ENCODE measurements at places on chromosomes 4 and X.

DNA sequence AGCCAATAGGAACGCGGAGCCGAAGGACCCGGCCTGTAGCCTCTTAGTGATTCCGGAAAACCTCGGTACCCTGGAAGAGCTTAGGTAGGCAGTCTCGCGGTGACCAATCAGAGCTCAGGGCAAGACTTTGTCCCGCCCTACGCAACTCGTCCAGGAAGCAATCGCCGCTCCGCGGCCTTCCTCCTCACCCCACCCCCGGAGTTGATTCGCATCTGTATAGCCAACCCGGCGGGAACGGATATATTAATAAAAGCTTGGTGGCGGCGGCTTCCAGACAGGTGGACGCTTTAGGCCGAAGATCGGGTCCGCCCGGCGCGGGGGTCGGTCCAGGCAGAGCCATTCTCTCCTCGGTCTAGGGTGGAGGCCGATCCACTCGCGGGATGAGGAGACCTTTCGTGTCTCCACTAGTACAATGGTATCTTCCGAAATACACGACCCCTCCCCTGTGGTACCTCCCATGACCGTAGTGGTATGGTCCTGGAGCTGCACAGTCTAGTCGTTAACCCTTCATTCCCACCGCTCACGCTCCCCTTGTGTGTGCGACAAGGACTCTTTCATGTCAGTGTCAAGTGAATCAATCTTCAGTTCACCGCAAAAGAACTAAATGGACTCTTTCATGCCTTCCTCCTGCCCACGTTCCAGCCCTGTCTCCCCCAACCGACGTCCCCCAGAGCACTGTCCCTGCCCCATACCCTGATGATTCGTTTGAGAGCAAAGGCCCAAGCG is 24.2 kb upstream of the GLOD5 start:
- DNase-seq: peak; percentile 78

DNA sequence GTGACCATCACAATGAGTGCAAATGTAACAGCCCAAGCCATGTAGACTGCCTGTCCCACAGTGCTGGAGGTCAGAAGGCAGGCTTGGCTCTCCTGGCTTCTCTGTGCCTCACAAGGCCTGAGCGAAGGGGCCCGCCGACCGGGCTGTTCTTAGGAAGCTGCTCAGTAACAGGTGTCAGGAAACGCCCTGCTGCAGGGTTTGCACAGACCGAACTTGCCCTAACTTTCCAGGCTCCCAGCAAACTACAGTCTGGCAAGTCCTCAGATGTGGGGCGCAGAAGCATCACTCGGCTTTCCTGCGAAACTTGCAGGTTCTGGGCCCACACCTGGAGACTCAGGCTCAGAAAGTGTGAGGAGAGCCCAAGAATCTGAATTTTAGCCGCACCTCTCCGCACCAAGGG is 87.6 kb downstream of the CRMP1 start:
- no peak for DNase-seq

DNA sequence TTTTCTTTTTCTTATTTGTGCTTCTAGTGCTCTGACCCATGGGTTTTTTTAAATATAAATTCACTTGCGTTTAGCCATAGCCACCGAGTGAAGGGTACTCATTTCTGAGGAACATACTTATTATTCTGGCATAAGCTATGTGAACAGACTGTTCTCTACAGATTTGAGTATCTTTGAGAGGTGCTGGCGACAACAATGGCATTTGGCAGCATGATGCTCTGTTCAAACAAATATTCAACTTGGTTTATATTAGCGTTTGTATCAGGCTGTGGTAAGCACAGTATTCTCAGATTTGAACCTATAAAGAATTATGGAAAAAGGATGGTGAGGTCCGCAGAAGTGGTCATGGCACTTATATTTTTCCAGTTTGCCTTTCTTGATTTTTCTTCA is 108.7 kb upstream of the LIMCH1 start:
- no peak for DNase-seq

DNA sequence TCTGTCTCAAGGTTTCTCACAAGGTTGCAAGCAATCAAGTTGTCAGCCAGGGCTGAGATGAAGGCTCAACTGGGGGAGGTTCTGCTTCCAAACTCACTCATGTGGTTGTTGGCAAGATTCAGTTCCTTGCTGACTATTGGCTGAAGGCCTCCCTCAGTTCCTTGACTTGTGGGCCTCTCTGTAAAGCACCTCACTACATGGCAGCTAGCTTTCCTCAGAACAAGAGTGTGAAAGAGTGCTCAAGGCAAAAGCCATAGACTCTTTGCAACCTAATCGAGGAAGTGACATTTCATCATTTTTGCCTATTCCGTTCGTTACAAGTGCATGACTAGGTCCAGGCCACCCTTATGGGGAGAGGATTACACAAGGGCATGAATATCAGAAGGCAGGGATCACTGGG is 52.0 kb downstream of the CXorf58 start:
- DNase-seq: no peak

DNA sequence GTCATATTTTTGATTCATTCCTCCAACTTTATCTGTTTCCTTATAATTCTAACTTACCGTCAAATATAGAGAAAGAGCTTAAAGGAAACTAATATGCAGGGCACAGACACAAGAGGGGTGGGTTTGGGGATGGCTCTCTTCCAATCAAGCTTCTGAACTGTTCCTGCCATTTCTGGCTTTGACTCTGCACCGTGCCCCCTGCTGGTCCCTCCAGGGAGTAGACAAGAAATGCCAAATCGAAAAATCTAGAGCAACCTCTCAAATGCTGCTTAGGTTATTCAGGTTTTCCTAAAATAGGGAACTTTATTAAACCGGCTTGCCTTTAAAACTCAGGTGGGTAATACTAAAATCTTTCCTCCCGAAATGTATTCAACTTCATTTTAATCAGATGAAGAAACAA is 39.8 kb upstream of the VCX3A start:
- DNase-seq: no peak

- no peak for DNase-seq
Measured at GRCh38 chrX:39309721-39310152, 508.5 kb downstream of the MID1IP1 start.

GRCh38 chr4:55765070-55765469 is 54.5 kb upstream of the EXOC1L start:
- no peak for DNase-seq

- DNase-seq: no peak
Measured at GRCh38 chrX:9149501-9150245, 115.7 kb upstream of the FAM9B start.

DNA sequence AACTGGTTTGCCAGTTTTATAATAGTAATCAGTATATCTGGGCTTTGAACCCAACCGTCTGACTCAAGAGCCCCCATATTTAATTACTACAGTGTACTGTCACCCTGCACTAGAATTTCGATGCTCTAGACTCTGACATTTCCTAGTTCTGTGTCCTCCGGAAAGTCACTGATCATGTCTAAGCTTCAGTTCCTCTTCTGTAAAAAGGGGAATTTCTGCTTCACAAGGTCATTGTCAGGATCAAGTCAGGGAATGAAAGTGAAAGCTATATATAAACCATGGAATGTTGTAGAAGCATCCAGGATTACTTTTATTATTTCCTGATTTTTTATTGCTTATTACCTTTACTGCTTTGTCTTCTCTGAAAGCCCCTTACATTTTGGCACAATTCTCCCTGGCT is 4.0 kb upstream of the KCNIP4 start:
- no peak for DNase-seq

DNA sequence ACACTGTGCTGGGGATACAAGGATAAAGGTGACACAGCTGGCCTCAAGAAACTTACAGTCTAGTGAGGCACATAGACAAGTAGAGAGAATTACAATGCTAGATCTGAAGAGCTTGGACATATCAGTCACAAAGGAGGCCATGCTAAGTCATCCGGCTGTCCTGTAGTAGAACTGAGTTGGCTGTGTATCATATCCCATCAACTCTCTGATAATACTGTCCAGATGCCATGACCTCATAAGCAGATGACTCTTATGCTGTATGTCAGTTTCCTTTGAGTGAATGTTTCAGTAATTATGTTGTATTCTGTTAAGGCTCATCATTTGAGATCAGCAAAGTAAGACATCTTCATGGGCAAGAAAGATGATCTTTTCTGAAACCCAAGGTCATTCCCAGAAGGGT is 442.9 kb downstream of the MID1IP1 start:
- no peak for DNase-seq

- no peak for DNase-seq
Measured at GRCh38 chr4:24915121-24915922, 2.5 kb upstream of the CCDC149 start.

GRCh38 chr4:23590431-23590830 is 299.4 kb downstream of the PPARGC1A start:
- DNase-seq: no peak

DNA sequence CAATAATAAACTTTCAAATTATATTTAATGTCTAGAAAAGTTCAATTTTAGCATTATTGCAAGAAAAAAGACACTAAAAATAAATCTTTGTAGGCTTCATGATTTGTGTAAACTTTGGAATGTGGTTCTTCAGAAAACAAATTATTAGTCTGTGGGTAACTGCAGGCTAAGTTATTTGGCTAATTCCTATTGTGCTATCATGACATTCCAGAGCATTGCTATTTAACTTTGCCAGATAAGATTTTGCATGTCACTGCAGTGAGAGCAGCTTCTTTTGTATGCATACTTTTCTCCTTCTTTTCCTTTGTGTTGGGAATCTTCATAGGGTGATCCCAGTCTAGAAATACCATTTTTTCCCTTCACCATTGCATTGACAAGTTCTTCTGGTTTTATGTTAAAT is 130.0 kb downstream of the AWAT2 start:
- no peak for DNase-seq

- no peak for DNase-seq
Measured at GRCh38 chr4:11650801-11651596, 222.3 kb upstream of the HS3ST1 start.

- no peak for DNase-seq
Measured at GRCh38 chrX:118346258-118347094, 570 bp downstream of the WDR44 start.

GRCh38 chr4:171896426-171896825 is 83.2 kb downstream of the GALNTL6 start:
- DNase-seq: no peak

- DNase-seq: no peak
Measured at GRCh38 chr4:85028910-85029309, 62.4 kb upstream of the WDFY3 start.

- DNase-seq: no peak
Measured at GRCh38 chr4:140047017-140047640, 106.9 kb downstream of the MAML3 start.

GRCh38 chr4:81399306-81400086 is 72.2 kb downstream of the RASGEF1B start:
- no peak for DNase-seq

DNA sequence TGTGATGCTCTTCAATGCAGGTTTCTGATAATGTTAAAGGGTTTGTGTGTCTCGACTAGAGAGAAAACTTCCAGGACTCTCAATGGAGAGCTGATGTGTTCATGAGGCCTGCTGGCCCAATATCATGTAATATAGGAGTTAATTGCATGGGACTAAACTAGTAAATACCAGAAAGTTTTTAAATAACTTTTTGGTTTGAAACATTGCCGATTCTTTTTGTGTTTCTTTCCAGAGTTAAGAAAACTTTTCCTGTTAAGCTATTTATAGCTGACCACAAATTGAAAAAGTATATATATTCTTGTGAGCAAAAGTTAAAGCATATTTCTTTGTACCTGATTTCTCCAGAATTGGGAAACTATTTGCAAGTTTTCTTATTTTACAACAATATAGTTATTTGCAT is 49.7 kb downstream of the FAM9B start:
- DNase-seq: no peak

DNA sequence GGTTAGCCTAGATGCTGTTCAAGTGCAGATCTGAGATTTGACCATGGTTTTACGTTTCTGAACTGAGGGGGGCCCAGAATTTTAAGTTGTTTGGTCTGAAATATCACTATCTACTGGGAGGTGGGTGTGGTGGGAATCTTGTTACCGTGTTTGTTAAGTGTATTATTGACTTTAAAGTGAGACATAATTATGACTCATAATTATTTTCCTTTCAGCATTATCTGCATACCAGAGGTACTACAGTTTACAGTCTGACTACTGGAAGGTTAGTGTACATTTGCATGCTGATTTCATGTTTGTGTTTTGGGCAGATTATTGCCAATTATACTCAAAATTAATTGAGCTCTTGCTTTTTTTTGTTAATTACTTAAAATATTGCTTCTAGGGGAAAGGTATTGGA is 101.5 kb downstream of the KDM6A start:
- DNase-seq: no peak

- DNase-seq: no peak
Measured at GRCh38 chr4:15794905-15795304, 16.8 kb downstream of the CD38 start.

DNA sequence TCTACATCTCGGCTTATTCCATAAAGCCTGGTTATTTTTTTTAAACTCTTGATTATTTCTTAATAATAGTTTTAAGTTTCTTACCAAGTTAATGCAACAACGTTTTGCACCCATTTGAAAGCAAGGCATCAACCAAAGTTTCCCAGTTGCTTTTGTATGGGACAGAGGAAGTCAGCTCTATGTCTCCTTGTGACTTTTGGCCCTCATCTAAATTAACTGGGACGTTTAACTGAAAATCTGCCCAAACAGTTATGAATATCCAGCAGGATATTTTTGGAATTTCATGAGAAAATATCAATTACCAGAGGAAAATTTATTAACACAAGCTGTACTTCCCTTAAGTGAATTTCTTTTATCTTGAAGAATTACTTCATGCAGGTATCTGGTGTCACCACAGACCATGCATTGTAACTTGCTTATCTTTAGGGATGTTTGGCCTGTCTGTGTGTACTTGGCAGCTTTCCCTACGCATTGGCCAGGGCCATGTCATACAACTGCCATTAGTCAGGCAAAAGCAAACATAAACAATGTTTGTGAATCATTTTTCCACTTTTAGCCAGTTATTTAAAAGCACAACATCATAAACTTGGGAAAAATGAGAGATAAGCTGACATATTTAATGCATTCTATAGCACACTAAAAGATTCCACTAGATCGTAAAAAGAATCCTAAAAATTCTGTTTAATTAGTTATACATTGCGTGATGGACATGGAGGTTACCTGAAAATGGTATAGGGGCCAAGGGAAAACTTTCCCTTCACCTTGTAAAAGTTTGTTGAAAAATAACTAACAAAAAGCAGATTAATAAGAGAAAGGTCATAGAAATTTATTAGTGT is 101.4 kb upstream of the PDE5A start:
- DNase-seq: no peak

GRCh38 chrX:149829751-149830191 is 48.0 kb downstream of the MAGEA9 start:
- no peak for DNase-seq

Data from NCI-H1048 (cell line).